ENCODE measurements at places on chromosomes 6 and 20.
A peak's percentile ranks its signal among the peaks of the same experiment; 100 is the strongest.

DNA sequence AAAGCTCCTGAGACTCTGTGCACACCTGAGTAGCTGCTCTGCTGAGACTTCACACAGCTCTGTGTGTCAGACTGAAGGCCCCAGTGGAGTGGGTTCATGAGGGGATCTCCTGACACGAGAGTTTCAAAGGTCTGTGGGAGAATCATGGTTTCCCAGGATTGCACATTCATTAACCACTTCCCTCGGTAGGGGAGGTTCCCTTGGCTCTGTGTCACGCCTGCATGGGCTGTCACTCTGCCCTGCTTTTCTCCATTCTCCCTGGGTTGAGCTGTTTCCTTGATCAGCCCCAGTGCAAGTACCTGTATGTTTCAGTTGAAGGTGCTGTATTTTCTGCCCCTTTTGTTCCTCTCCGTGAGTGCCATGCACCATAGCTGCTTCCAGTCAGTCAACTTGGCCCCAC is 236.9 kb downstream of the EPM2A start:
- DNase-seq, result no peak

- no peak for DNase-seq
These were observed 679.7 kb upstream of the ID4 start for GRCh38 chr6:19157486-19157885.

- DNase-seq, result no peak
These were observed 707.0 kb downstream of the QKI start for GRCh38 chr6:164121527-164121926.

DNA sequence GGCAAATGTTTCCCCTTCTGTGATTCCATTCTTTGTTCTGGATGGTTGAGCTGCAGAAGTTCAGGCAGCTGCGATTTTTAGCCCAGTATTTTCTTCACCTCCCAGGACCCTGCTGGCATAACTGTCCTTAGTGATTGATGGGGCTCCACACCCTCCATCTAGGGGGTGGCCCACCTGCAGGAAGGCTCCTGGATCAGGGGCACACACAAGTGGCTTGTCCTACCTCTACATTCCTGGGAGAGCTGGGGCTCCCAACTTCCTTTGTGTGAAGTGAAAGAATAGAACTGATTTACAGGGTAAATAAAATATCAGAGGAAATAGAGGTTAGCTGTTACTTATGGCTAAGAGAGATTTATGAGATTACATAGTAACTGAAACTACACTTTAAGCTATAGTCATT is 129.5 kb upstream of the MAP3K7 start:
- DNase-seq, result no peak

GRCh38 chr6:127717384-127717783 is 140.4 kb downstream of the C6orf58 start:
- DNase-seq, result no peak

- DNase-seq, result no peak
These were observed 70.8 kb downstream of the TNFAIP3 start for GRCh38 chr6:137937834-137938233.

DNA sequence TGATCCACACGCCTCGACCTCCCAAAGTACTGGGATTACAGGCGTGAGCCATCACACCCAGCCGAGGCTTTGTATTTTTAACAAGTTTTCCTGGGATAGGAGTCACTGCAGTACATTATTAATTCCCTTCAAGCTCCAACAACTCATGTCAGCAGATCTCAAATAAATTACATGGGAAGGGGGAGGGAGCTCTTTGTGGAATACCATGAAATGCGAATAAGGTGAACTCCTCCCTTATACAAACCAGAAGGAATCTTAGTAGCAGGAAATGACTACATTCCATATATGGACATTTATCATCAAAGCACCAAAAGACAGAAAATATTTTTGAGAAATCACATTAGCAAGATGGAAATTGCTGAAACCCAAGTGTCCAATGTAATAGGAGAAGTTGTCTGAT is 2.9 kb downstream of the GSS start:
- no peak for DNase-seq

DNA sequence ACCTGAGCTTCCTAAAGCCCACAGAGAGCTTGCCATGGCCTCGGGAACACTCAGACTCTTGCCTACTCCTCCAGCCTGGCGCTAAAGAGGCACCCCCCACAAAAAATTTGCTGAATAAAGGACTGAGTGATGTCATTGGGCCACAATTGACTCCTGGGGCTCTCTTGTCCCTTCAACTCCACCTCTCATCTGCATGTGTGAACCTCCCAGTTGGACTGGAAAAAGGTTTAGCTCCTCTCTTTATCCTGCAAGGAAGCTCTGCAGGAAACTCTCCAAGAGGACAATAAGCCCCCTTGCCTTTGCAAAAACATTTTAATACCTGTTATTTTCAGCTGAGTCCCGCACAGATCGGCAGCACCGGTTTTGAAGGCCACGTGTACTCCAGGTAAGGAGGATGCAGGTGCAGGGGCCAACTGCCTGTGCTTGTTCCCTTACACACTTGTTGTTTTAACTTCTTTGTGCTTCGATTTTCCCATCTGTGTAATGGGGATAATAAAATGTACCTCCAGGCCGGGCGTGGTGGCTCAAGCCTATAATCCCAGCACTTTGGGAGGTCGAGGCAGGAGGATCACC is 107.3 kb downstream of the TFAP2C start:
- DNase-seq, result no peak

GRCh38 chr6:140225701-140226436 is 851.4 kb upstream of the CITED2 start:
- DNase-seq, result no peak

DNA sequence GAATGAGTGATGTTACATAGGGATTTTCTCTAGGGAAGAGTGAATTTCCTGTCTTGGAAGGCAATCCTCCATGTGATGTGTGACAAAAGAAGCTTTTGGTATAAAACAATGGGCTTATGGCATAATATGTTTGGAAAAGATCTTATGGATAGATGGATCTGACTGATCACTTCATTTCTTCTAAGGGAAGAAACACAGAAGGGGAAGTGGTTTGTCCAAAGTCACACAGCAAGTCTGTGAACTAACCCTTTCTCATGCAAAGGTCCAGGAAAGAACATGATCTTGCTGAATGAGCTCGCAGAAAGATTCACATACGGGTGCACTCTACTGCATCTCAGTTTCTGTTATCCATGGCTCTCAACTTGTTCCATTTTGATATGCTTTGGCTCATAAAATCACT is 575.9 kb upstream of the JAG1 start:
- DNase-seq, result no peak

GRCh38 chr6:145850671-145851070 is 36.1 kb upstream of the FBXO30 start:
- no peak for DNase-seq

DNA sequence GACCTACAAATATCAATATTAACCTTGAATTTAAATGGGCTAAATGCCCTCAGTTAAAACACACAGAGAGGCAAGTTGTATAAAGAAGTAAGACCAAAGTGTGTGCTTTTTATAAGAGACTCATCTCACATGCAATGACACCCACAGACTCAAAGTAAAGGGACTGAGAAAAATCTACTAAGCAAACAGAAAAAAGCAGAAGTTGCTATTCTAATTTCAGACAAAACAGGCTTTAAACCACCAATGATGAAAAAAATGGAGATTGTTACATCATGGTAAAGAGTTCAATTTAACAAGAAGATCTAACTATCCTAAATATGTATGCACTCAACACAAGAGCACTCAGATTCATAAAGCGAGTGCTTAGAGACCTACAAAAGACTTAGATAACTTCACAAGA is 741.9 kb upstream of the MARCKS start:
- no peak for DNase-seq

DNA sequence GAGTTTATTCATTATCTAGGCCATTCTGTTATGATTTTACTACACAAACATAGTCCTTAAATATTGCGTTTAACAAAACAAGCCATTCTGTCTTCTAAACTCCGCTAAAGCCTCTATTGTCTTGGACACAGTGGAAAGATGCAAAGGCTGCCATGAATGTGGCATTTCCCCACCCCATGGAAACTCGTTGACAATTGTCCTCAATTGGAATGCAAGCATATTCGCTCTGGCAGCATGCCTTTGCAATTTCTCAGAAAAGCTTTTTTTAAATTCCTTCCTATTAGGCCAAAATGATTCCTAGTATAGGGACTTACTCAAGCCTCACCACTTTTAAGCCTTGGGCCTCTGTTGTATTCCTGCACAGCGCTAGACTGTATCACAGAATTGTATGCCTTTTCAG is 22.8 kb downstream of the OR2A4 start:
- DNase-seq, result no peak

- DNase-seq, result no peak
These were observed 211.6 kb downstream of the ZDHHC14 start for GRCh38 chr6:157592541-157592940.

DNA sequence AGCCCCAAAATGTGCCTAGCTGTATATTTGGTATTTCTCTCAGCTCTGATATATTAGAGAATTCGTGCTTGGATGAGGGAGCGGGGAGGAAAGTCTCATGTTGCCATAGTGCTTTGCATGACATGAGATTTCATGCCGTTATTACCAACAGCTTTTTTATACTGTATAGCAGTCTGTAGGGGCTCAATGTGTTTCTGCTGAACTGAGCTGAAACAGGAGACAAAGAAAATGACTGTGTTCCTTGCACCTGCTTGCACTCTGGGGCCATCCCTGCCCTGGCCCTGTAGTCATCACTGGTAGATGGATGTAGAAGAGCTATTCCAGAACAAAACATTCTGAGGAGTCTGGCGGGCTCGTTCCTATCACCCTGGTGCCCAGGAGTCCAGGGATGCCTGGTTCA is 128.0 kb upstream of the SASH1 start:
- no peak for DNase-seq

DNA sequence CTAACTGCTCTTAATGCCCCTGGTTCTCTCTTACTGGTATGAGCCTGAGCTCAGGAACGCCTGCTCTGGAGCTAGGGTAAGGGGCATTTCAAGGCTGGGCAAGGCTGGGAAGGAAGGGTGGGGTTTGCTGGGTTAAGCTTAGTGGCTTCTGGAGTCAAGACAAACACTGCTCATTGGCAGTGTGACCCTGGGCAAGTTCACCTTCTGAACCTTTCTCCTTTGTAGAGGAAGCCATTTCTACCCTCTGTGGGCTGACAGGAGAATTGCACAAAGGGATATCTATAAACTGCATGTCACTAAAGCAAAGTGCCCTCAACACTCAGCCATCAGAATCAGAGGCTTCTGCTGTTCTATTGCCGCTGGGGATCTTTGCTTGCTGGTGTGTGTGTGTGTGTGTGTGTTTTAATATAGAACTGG is 20.3 kb upstream of the LRRN4 start:
- DNase-seq, result no peak

DNA sequence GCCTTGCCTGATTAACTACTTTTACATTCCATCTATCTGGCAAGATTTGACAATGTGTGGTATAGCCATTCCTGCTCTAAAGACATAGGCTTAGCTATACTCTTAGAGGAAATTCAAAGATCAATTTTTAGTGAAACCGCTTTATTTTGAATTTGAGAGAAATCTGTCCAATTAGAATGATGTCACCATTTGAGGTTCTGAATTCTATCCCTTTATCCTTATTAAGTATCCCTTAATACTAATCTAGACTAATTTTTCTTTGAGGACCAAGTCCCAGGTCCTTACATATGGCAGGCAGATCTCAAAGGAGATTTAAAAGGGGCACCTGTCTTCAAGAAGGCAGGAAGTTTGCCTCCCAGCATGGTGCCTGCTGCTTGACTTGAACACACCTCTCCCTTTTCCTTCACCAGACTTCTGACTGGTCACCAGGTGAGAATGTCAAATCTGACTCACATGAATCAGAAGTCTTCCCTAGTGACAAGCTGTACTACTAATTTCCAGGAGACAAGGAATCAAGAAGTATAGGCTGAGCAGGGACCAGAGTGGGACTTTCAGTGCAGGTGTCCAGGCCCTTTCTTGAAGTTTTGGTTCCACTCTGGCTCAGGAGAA is 15.0 kb upstream of the MRAP2 start:
- DNase-seq, result no peak

- DNase-seq, result no peak
These were observed 18.5 kb upstream of the FOXC1 start for GRCh38 chr6:1591243-1591642.

DNA sequence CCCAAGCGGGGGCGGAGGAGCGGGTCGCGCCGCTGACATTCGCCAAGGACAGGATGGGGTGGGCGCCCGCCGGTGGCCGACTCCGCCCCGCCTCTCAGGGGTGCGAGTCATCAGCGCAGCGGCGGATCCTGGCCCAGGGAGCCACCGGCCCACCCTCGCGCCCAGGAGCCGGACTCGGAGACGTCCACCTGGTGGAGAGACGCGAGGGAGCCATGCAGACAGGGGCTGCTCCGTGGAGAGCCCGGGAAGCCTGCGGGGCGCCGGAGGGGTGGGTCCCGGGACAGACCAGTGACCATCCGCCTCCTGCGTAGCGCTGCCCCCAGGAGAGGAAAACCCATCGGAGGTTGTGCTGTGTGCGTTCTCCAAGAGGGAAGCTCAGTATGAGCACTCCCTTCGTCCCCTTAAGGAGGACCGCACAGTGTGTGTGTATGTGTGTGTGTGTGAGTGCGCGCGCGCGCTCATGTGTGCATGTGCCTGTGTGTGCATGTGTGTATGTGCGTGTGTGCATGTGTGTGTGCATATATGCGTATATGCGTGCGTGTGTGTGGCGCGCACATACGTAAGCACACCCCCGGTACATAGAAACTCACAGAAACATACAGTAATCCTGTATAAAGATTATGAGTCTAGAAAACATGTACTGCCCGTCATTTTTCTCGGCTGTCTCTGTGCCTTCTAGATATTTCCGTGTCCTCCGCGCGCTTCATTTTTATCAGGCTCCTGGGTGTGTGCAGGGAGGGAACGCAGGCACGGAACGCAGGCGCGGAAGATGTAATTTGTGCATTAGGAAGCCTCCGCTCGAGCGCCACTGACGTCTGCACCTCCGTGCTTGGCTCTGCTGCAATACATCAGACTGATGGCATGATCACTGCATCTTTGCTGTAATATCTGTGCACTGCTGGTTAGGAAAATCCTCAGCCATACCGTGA is 158.9 kb downstream of the TBXT start:
- DNase-seq, result no peak

GRCh38 chr6:108559884-108560462 is 744 bp upstream of the FOXO3 start:
- DNase-seq, result peak; percentile 70

GRCh38 chr6:113854531-113855499 is 2.3 kb upstream of the MARCKS start:
- DNase-seq, result peak; percentile 99
